NCI-H1105 (cell line): ENCODE measurements at places on chromosomes 16 and 17.

GRCh38 chr17:19370493-19370960 lies 7.8 kb upstream of the MAPK7 start:
- no peak for DNase-seq

DNA sequence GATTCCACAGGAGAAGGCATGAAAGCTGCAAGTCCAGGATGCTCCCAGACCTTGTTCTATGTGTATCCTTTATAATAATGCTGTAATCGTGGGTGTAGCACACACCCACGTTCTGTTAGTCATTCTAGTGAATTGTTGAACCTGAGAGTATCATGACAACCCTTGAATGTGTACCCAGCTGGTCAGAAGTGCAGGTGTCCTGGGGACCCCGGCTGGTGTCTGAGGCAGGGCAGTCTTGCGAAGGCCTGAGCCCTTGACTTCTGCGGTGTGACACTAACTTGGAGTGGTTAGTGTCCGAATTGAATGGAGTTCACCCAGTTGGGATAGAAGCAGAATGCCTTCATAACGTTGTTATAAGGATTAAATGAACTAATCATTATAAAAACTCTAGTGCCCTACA lies 218.0 kb upstream of the TNRC6C start:
- no peak for DNase-seq

DNA sequence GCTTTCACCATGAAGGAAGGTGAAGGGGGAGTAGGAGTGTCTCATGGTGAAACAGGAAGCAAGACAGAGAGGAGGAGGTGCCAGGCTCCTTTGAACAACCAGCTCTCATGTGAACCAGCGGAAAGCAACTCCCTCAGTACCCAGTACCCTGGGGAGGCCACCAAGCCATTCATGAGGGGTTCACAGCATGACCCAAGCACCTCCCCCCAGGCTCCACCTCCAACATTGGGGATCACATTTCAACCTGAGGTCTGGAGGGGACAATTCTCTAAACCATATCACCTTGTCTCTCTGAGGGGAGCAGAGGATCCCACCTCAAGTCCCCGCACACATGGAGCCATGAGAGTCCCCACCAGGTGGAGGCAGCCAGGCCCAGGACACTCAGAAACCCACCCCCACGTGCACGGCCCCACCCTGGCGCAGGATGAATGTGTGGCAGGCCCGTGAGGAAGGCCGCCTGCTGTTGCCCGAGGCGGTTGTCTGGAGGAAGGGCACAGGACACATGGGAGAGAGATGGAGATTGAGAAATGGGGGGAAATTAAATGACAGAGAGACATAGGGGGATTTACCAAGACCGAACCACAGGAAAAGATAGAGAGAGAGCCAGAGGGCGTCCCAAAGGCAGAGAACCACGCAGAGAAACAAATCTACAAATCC lies 85.9 kb downstream of the TMEM132E start:
- no peak for DNase-seq

- no peak for DNase-seq
Observed at GRCh38 chr17:73875346-73875745, 231.1 kb upstream of the SDK2 start.

GRCh38 chr16:7167626-7168025 lies 165.0 kb upstream of the RBFOX1 start:
- DNase-seq = no peak

- DNase-seq = no peak
Observed at GRCh38 chr17:34603974-34604373, 24.6 kb downstream of the TMEM132E start.

DNA sequence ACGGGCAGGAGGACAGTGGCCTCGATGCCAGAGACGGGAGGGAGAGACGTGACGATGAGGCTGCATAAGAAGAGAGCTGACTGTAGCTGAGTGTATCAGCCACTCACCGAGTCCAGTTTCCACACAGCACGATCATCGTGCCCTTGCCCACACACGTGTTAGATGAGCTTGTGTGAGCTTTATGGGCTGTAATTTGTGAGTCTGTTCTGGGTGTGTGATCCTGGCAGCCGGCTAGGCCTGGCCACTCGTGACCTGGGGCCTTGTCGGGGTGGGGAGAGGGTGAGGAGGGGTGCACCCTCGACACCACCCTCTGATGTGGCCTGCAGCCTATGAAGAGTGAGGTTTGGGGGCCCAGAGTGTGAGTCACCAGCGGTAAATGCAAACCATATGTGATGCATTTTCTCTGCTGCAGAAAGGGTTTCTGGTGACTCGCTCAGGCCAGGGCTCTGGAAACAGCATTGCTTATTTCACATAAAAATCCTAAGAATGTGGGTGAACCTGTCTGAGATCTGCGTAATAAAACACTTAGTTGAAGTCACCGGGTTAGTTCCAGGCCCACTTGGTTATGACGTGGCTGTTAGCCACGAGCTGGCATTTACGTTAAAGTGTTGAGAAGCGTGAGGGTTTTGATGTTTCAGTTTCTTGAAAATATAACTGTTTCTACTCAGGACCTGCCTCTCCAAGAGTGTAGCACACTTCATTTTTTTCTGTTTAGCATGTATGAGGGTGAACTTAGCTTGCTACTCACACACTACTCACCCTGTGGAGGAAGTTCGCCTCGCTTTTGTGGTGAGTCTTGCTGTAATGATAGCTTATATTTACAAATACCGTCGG lies 4.2 kb downstream of the METRNL start:
- no peak for DNase-seq

GRCh38 chr17:7932949-7933348 lies 943 bp downstream of the CNTROB start:
- no peak for DNase-seq

- DNase-seq = no peak
Observed at GRCh38 chr17:49573510-49574322, 2.0 kb upstream of the NXPH3 start.

DNA sequence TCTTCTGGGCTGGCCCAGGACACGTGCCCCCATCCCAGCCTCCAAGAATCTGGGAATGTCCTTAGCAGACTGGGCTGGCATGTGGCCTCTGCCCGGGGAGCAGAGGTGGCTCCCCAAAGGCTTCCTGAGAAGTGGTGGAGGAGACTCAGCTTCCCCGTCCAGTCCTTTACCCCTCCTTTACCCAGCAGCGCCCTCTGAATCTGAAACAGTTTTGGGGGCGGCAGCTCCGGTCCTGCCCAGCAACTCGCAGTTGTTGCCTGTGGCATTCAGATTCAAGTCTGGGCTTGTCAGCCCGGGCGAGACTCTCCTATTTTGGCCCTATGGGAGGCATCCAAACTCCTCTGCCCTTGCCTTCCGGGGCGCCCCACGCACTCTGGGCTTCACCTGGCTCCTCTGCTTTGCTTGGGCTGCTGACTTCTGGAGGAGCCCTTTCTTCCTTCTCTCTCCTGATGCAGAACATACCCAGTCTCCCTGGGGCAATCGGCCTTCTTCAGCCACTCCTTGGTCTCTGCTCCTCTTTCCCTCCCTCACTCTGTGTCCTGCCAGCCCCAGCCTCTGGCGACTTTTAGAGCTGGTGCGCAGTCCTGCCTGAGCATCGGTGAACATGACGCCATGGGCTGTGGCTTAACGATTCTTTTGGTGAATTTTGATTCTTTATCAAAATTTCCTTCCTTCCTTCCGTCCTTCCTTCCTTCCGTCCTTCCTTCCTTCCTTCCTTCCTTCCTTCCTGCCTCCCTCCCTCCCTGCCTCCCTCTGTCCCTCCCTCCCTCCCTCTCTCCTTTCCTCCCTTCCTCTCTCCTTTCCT lies 55.2 kb downstream of the CMIP start:
- DNase-seq = no peak

DNA sequence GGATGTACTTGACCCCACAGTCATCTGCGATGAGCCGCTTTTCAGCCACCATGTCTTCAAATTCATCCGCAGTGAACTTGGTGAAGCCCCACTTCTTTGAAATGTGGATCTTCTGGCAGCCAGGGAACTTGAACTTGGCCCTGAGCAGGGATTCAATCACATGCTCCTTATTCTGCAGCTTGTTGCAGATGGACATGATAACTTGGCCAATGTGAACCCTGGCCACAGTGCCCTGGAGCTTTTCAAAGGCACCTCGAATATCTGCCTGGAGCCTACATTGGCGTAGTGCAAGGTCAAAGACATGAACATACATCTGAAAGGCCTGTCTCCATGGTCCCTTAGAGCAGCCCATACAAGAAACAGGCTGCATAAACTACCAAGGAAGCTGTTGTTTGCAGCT lies 1.8 kb upstream of the TENT4B start:
- no peak for DNase-seq

GRCh38 chr16:11389631-11390565 lies 44.6 kb downstream of the RMI2 start:
- no peak for DNase-seq

- DNase-seq = no peak
Observed at GRCh38 chr17:76551685-76552084, 11.8 kb downstream of the PRCD start.

DNA sequence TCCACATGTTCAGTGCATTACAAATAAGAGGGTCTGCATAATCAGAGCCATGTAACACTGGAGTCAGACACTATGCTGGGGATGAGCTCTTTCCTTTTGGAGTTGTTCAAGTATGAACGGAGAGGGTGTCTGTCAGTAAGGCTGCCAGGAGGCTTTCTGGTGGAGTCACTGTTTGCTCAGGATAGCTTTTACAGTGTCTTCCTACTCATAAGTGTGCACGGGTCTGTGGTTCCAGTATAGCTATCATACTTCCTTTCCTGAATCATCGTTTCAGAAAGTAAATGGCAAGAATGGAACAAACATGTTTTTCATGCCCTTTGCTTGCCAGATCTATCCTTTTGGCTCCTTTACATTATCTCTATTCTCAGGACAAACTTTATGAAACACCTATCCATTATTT lies 152.7 kb upstream of the CDH11 start:
- DNase-seq = no peak

DNA sequence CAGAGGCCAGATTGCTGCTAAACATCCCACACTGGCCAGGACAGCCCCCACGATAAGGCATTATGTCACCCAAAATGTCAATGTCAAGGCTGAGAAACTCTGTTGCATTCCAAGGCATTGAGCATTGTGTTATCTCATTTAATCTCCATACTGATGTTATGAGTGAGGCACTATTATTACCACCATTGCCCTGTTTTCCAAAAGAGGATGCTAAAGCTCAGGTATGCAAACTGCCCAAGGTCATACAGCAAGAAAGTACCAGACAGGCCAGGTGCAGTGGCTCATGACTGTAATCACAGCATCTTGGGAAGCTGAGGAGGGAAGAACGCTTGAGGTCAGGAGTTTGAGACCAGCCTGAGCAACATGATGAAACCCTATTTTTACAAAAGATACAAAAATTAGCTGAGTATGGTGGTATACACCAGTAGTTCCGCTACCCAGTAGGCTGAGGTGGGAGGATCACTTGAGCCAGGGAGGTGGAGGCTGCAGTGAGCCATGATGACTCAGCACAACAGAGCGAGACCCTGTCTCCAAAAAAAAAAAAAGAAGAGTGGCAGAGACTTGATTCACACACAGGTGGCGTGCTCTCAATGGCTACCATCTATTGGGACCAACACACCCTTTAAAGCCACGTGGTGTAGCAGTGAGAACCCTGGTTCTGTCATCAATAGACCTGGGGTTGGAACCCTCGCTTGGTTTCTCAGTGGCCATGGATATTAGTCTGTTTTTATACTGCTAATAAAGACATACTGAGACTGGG lies 58.8 kb upstream of the GRIN2A start:
- DNase-seq = no peak

- DNase-seq = no peak
Observed at GRCh38 chr17:39222151-39222550, 3.6 kb downstream of the STAC2 start.

DNA sequence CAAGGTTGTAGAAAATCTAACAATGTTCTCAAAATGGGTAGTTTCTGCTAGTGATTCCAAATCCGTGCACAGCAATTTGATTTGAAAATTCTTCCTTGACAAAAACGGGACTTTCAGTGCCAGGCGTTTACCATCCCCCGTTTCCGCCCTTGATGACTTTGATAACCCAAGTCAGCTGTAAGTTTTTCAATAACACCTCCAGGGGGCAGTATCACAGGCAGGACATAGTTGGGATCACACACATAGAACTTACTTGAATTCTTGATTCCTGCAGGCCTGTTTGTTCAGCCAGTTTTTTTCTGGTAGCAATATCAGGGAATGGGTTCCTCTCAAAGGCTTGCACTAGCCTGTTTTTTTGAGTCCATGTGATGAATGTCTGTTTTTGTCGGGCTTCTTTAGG lies 5.6 kb downstream of the DUXB start:
- DNase-seq = no peak

- DNase-seq = no peak
Observed at GRCh38 chr17:14458724-14459123, 157.8 kb downstream of the HS3ST3B1 start.

GRCh38 chr17:77493901-77494663 lies 353.3 kb downstream of the SEC14L1 start:
- DNase-seq = no peak

DNA sequence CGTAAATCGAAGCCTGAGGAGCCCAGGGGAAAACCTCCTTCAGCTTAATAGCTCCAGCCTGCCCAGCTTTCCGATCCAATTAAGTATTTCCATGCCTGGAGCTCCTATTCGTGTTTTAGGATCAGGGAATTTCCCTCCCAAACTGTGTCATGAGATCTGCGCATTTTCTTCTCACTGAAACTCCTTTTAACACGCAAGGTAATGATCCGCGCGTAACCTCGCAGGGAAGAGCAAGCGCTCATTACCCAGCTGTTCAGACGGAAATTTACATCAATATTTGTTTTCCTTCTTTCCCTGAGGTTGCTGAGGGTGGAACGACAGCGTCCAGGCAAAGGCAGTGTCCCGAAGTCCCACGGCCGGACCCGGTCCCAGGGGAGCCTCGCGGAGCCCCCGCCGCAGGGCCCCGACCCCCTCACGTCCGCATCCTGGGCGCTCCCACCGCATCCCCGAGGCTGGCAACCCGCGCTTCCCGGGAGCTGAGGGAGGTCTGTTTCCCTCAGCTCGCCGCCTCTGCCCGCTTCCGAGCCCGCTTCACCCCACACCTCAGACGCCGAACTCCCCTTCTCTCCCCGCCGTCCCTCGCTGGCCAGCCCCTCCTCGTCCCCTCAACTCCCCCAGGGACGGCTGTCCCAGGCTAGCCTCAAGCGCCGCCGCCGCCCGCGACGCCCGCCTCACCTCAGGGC lies 415 bp downstream of the ABCA5 start:
- DNase-seq = no peak

DNA sequence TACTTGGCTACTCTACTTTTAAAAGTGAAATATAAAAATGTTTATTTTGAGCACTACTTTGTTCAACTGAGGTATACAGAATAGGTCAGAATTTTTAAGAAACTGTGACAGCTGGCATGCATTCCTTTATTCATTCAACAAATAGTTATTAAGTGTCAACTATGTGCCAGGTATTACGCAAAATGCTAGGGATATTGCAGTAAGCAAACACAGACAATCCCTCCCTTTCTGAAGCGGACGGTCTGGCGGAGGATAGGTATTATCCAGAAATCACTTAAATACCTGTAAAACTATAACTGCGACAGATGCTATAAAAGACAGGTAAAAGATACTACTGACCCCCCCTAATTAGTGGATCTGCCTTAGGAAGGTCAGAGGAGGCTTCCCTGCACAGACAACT lies 26.1 kb downstream of the METTL16 start:
- no peak for DNase-seq
